ENCODE measurements at places on chromosomes 16 and 17.

DNA sequence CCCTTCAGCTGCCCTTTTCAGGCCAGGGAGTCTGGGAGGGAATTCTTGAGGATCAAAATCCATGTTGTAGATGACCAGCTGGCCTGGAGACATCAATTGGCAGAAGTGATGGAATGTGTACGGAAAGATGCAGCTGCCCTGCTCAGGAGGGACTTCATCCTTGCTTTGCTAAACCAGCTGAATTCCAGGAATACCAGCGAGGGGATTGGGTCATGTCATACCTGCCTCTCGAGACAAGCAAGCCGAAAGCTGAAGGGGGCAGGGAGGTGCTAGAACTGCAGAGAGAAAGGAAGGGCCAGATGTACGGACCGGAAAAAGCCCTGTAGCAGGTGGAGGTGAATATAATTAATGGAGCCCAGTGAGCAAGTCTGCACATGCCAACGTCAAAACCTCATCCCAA is 25.6 kb upstream of the NTN1 start:
- no peak for DNase-seq

- no peak for DNase-seq
Measured at GRCh38 chr17:19590912-19591551, 57.4 kb downstream of the SLC47A1 start.

DNA sequence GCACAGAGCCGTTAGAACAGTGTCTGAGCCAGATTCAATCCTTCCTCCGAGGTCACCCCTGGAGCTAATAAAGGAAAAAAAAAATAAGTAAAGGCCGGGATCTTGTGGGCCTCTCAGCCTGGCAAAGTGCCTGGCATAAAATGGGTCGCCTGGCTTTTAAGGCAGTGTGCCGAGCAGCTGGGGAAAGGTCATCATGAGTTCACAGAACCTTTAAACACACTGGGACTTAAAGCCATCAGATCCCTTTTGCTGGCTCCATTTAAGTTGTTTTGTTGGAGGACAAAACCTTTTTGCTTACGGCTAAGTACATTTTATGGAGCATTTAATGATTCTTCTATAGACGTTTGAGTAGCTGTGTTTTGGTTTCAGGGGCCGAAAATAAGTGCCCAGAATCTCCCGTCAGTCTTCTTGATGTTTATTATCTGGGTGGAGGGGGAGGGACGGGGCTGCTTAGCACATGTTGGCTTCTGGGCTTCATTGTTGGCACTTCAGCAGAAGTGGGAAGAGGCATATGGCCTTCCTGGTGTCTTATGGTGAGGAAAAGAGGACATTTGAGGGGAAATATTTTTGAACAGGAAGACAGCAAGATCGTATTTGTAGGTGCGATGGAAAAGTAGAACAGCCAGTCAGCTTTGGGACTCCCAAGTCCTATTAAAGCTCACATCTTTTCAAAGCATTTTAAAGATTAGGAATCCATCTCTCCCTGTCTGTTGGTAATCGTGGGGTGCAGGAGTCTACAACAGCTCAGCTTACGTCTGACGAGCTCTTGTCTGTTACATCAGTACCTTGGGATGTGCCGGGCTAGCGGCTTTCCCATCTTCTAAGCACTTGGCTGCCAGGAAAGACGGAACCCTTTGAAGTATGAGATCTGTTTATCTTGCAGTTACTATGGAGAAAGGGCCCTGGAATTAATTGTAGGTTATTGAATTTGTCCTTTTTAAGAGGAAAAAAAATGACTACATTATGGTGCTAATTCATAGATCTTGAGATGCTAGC is 31.1 kb downstream of the RBFOX1 start:
- DNase-seq: no peak

- DNase-seq: no peak
Measured at GRCh38 chr17:73645050-73645871, 1.0 kb upstream of the SDK2 start.

GRCh38 chr16:28974437-28975157 is at the start of gene SPNS1:
SPNS1 (plus strand) TSS chr16:28974778; CDS start chr16:28975152, 374 bp downstream.
- peak; percentile 97 for DNase-seq

- DNase-seq: no peak
Measured at GRCh38 chr16:3358871-3359270, 3.2 kb downstream of the OR2C1 start.

- peak; percentile 51 for DNase-seq
Measured at GRCh38 chr17:7704601-7705268, at the start of gene EFNB3. EFNB3 (plus strand) TSS chr17:7705202; CDS start chr17:7705599, 397 bp downstream.

GRCh38 chr17:76714822-76715495 is 4.2 kb upstream of the MXRA7 start:
- DNase-seq: no peak

GRCh38 chr17:49708515-49709183 is 885 bp upstream of the SLC35B1 start:
- DNase-seq: no peak

DNA sequence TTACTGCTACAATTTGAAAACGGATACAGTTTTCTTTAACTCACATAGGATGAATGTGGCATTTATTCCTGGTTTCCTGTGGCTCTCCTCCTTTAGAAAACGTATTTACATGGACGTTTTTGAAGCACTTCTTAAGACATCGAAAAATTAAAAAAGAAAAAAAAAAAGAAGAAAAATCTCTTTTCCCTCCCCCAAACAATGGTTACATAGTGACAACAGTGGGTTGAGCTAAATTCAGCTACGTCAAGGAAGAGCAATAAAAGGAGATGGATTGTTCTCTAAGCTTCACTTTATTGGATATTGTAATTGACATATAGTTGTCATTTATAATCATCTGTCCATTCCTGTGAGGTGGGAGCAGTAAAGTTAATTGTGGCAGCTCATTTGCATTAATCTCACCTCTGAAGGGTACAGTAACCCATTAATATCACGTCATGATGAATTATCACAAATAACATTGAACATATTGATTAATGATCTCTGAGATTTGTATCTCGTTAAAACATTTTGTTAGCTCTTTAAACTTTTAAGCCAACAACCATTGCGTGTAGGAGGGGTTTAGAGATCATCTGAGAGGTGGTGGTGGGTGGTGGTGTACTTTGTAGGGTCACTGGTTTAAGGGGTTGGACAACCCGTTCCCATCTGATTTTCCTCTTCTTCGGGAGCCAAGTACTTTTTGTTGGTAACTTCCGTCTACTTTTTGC is 184.2 kb downstream of the WWOX start:
- no peak for DNase-seq

DNA sequence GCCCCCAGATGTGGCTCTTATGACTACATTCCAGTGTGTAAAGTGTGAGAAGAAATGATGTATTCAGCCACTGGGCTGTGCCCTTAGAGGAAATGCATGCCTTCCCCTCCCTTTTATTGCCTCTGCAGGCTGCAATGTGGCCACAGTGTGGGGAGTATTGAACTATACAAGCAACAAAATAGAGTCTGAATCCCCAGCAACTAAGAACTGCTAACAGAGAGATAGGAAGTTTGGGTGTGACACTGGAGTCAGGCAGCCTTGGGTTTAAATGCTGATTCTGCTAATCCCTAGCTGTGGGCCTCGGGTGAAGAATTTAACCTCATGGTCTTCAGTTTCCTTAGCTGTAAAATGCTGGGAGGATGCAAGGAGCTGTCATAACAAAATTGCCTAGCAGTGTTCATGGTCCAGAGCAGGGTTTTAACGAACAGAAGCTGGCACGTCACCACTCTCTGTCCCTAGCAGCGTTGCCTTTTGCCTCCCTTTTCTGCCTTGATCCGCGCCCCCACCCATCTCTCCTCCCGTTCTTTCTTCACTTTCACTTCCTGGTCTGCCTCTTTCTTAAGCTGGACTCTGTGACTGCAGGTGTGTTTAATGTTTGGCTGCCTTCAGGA is 50.3 kb downstream of the KPNA2 start:
- no peak for DNase-seq

GRCh38 chr17:41518031-41518430 is 659 bp downstream of the KRT15 start:
- DNase-seq: no peak

DNA sequence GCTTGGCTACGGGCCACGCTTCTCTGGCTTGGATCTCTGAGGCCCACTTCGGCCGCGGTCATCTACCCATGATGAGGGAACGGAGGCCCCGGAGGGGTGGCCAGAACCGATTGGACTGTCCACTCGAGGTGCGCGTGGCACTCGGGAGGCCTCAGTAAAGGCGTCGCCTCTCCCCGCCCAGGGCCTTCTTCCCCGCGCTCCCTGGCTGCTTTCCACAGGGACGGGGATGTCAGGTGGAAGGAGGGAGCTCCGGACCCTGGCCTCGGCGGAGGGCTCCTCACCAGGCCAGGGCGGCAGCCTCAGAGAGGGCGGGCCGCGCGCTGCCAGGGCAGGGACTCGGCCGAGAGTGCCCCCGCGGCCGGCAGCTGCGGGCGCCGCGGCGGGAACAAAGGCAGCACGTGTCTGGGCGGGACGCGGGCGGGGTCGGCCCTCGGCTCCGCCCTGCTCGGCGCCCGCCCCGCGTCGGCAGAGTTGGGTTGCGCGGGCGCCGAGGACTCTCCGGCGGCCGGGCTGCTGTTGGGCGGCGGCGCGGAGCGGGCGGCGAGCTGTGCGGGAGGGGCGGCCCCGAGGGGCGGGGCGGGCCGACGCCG is 587 bp upstream of the CDK5R1 start:
- DNase-seq: peak; percentile 59

DNA sequence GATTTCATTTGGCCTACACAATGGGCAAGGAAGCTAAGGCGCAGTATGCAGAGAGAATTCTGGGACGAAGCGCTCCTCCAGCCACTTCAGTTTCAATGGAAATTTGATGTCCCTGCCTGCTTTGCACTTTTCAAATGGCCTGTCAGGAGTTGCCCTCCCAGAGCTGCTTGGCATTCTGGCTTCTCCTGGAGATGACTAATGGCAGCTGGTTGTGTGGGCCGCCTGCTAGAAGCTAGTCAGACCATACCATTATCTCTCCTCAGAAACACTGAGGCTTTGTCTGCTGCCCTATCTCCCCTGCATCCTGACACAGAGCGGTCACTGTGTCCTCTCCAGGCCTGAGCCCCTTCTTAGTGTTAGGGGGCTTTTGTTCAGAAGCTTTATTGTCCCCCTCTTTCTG is 180.1 kb downstream of the SPECC1 start:
- DNase-seq: peak; percentile 6

DNA sequence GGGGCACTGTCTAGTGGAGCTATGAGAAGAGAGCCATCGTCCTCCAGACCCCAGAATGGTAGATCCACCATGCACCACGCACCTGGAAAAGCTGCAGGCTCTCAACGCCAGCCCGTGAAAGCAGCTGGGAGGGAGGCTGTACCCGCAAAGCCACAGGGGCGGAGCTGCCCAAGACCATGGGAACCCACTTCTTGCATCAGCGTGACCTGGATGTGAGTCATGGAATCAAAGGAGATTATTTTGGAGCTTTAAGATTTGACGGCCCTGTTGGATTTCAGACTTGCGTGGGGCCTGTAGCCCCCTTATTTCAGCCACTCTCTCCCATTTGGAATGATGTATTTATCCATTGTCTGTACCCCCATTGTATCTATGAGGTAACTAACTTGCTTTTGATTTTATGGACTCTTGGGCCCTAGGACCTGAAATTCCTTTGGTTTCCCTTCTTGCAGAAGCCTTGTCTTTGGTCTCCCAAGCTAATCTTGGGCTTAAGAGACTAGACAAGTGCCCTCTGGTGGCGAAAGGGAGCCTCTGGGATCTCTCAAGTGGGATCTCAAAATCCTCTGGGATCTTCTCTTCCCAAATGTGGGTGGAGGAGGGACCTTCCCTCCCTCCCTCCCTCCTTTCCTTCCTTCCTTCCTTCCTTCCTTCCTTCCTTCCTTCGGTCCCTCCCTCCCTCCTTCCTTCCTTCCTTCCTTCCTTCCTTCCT is 58.2 kb upstream of the HAPSTR1 start:
- DNase-seq: peak; percentile 75

GRCh38 chr16:84315422-84315821 is 20.7 kb downstream of the WFDC1 start:
- DNase-seq: no peak
